Panc1 (cell line): ENCODE measurements at places on chromosomes 3 and 15. TPM values are rescaled to one million over a fixed set of nuclear protein-coding genes. Genes with fewer than 3 reads are reported as not detected.

DNA sequence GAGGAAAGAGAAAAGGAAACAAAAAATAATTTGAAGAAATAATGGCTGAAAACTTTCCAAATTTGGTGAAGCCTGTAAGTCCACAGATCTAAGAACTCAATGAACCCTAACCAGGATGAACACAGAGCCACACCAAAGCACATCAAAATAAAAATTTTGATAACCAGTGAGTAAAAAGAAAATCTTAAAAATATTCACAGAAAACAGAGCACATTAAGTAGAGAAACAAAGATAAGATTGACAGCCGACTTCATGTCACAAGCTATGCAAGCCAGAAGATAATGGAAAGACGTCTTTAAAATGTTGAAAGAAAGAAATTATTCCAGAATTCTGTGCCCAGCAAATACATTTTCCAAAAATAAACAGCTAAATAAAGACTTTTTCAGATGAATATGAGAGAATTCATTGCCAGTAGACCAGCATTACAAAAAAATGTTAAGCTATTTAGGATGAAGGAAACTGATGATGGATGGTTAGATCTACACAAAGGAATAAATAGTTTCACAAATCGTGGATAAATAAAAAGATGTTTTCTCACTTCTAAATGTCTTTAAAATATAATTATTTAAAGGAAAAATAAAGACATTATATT is 140.2 kb upstream of the SKOR1 start:
- H3K27ac ChIP-seq: no peak overlapping the region
- H3K36me3 ChIP-seq: no peaks in the 10 kb centered on the region
- no peaks in the 10 kb centered on the region; the same call in 1 of the 2 replicates for H3K4me1 ChIP-seq
- H3K4me3 ChIP-seq: no peak overlapping the region
- no peaks in the 10 kb centered on the region for H3K27me3 ChIP-seq

Gene ANKRD34C
- total RNA-seq: not detected

Gene MUC20
- not detected for total RNA-seq

Gene CCR5
- total RNA-seq: not detected

Gene ILDR1
- total RNA-seq: not detected
